Chondrocyte (in vitro differentiated cells): ENCODE measurements at places on chromosomes 12 and 14. TPM values are rescaled to one million over a fixed set of nuclear protein-coding genes. Genes with fewer than 3 reads are reported as not detected.

The TAS2R20 gene
- 0.49 to 2.6 TPM (median 0.82 TPM) in 3 replicates for total RNA-seq

The TMEM120B gene
- total RNA-seq: 15.3 to 16.6 TPM (median 15.6 TPM) in 3 replicates

The MAPKAPK5 gene
- 30.1 to 31.9 TPM (median 31.6 TPM) in 3 replicates for total RNA-seq

The PDE6H gene
- not detected in 3 replicates for total RNA-seq

The TSPAN19 gene
- total RNA-seq: not detected in 3 replicates

The RNF34 gene
- total RNA-seq: 29.9 to 31.3 TPM (median 31.2 TPM) in 3 replicates

The MYO1H gene
- not detected in 3 replicates for total RNA-seq

GRCh38 chr12:51862947-51863346, 14.4 kb upstream of the FIGNL2 start:
- no peak for DNase-seq
- peaks cover 3% of the 10 kb centered on the region for H3K27me3 ChIP-seq
- H3K36me3 ChIP-seq: no peaks in the 10 kb centered on the region
- H3K4me3 ChIP-seq: no peak overlapping the region

- H3K4me3 ChIP-seq: no peak overlapping the region
- H3K27ac ChIP-seq: no peak overlapping the region
- DNase-seq: no peak
- no peaks in the 10 kb centered on the region for H3K27me3 ChIP-seq
- no peaks in the 10 kb centered on the region for H3K4me1 ChIP-seq
- no peaks in the 10 kb centered on the region for H3K36me3 ChIP-seq
Observed at GRCh38 chr12:128707488-128707887, 116.3 kb downstream of the SLC15A4 start.

GRCh38 chr12:127785986-127786590, 480.9 kb upstream of the TMEM132C start:
- DNase-seq: no peak
- H3K36me3 ChIP-seq: no peaks in the 10 kb centered on the region
- H3K4me3 ChIP-seq: peak overlapping the region; percentile 35
- peak overlapping the region; percentile 86 for H3K27ac ChIP-seq
- H3K4me1 ChIP-seq: peaks cover 29% of the 10 kb centered on the region
- H3K27me3 ChIP-seq: no peaks in the 10 kb centered on the region

DNA sequence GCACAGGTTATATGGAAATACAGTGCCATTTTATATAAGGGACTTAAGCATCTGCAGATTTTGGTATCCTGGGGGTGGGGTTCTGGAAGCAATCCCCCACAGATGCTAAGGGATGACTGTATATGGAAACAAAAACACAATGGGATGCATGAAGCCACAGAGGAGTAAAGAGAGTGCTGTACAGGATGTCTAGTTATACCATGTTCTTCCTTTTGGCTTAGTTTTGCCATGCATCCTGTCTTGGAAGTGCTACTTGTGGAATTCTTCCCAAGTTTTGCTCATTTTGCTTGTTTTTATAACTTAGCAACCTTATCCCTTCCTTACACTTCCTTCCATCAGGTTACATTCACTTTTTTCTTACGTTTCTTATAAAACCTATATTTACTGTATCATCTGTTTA, 55.6 kb downstream of the TRMT5 start:
- H3K27ac ChIP-seq: no peak overlapping the region
- peaks cover 21% of the 10 kb centered on the region for H3K4me1 ChIP-seq
- H3K36me3 ChIP-seq: no peaks in the 10 kb centered on the region
- H3K4me3 ChIP-seq: no peak overlapping the region
- H3K27me3 ChIP-seq: no peaks in the 10 kb centered on the region

DNA sequence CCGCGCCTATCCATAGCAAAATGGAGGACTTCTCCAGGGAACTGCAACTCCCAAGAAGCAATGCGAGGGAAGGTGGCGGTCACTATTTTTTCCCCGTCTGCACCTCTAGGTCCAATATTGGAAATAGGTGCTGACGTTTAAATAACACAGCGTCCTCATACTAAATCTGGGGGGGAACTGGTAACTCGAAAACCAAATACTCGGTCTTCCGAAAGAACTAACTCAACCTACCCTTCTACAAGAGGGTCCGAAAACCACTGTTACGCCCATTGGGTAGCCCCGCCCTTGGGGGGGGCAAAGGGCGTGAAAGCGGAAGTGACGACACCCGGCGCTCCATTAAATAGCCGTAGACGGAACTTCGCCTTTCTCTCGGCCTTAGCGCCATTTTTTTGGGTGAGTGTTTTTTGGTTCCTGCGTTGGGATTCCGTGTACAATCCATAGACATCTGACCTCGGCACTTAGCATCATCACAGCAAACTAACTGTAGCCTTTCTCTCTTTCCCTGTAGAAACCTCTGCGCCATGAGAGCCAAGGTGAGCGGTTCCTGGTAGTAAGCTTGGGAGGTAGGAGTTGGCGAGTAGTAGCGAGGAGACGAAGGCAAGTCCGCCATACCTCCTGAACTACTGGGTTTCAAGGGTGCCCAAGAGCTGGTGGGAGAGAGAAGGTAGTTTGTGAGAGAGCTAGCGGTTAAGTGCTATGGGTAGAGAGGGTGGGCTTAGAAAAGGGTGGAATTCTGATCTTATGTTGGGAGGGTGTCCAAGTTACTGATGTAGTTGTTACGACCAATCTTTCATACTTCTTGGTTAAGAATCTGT, at the start of gene RPL41:
Gene RPL41, plus strand, starts transcription at position 367 of the 815 bp plus-strand sequence.
- no peaks in the 10 kb centered on the region for H3K27me3 ChIP-seq
- no peak for DNase-seq
- H3K36me3 ChIP-seq: peaks cover 22% of the 10 kb centered on the region
- peak within 1 kb of the TSS; percentile 89 for H3K4me3 ChIP-seq

DNA sequence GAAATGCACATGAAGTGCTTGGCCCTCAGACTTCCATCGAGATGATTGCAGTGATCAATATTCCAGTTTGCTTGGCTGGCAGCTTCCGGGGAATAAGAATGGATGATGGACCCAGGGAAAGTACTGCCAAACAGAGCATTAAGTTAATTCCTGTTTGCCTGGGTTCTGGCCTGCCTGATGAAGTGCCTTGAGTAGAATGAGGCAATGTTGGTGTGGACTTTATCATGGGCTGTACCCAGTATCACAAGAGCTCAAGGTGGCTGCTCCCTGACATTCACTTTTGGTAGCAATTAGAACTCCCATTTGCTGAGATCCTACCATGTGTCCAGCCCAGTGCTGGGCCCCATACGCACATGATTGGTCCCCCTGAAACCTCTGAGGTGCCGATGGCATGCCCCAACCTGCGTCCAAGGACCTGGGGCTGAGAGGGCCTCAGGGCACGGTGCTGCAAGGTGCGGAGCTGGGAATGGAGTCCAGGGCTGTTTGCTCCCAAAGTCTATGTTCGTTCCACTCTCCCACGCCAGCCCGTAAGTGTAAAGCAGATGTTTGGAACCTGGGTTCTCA, 80.7 kb downstream of the SLC25A47 start:
- peaks cover 62% of the 10 kb centered on the region for H3K4me1 ChIP-seq
- no peak overlapping the region for H3K4me3 ChIP-seq

- no peaks in the 10 kb centered on the region for H3K36me3 ChIP-seq
- H3K27ac ChIP-seq: no peak overlapping the region
- peaks cover 5% of the 10 kb centered on the region for H3K4me1 ChIP-seq
Observed at GRCh38 chr14:67973436-67973835, 153.9 kb downstream of the RAD51B start.

DNA sequence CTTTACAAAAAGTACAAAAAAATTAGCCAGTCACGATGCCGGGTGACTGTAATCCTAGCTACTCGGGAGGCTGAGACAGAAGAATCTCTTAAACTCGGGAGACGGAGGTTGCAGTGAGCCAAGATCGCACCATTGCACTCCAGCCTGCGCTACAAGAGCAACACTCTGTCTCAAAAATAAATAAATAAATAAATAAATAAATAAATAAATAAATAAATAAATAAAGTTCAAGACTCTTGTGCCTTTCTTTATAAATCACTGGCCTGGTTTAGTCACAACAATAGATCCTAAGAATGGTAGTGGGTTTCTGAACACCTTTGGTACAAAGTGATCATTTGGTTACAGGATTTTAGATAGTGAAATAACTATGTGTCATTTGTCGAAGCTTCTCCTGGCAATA, 46.1 kb downstream of the ARL1 start:
- H3K4me1 ChIP-seq: peaks cover 4% of the 10 kb centered on the region
- peaks cover 24% of the 10 kb centered on the region for H3K36me3 ChIP-seq

DNA sequence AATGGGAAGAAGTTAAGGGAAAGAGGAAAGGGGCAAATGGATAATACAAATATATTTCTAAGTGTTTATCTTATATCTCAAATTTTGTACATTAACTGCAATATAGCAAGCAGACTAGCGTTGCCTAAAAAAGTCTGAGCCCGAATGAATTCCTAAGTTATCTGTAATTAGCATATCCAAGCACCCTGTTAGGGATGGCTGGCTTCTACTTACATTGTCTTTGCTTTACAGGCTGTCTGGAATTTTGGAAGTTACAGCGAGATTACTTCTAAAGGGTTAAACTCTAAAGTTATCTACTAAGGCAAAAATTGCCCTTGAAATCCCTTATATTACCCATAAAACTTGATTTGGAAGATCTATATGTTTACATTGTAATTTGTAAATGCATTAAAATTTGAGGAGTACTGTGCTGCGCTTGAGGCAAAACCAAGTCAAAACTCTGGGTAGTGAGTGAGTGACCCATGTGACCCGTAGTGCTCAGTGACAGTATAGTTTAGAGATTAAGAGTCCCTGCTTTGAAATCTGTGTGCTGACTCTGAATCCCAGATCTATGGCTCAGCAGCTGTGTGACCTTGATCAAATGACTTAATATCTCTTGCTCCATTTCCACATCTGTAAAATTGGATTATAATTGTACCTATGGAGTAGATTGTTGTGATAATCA, 17.3 kb upstream of the LIN7A start:
- no peak overlapping the region for H3K27ac ChIP-seq
- peaks cover 4% of the 10 kb centered on the region for H3K4me1 ChIP-seq
- DNase-seq: no peak

- no peak overlapping the region for H3K4me3 ChIP-seq
- H3K36me3 ChIP-seq: peaks cover 15% of the 10 kb centered on the region
- H3K27ac ChIP-seq: peak overlapping the region; percentile 82
Observed at GRCh38 chr12:62767946-62768345, 167.0 kb downstream of the PPM1H start.

DNA sequence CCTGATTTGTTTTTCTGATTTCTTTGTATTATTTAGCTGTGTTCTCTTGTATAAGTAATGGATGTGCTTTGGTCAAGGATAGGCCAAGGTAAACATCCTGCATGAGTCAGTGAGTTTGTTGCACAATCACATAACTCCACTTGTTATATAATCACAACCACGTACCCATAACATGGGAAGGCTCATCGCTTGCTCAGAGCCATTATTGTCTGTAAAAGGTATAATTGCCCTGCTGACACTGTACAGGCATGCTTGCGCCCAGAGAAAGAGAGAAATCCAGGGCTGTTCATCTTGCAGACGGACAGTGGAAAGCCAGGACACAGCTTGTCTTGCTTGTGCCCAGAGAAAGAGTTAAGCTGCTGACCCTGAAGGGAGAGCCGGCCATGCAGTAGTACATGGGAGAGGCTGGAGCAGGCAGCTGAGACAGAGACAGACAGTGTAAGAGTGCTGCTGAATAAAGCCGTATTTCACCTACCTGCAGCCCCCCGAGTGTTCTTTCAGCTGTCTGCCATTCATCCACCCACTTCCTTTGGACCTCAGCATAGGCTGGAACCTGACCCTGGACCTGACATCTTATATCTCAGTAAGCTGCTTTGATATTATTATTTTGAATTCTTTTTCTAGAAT, 174.7 kb upstream of the DAAM1 start:
- no peak for DNase-seq
- H3K36me3 ChIP-seq: peaks cover 11% of the 10 kb centered on the region
- H3K27me3 ChIP-seq: no peaks in the 10 kb centered on the region

DNA sequence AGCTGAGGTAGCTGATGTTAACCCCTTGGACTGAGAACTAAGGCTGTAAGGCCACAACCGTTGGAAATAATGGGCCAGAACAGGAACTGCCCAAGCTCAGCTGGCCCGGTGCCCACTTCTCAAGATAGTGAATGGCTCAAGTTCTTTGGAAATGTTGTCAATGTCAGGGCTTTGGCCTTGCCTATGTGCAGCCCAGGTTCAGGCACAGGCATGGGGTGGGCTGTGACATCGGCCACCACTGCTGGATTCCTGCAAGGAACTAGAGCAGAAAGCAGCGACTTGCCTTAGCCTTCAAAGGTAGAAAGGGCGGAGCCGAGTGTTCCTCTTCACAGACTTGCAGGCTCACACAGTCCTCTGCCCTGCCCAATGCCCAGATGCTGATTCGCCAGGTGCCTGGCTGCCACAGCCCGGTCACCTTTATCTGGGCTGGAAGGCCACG, 291.2 kb downstream of the ZFP36L1 start:
- H3K27ac ChIP-seq: no peak overlapping the region
- no peak for DNase-seq
- H3K4me1 ChIP-seq: peaks cover 20% of the 10 kb centered on the region
- no peaks in the 10 kb centered on the region for H3K27me3 ChIP-seq

DNA sequence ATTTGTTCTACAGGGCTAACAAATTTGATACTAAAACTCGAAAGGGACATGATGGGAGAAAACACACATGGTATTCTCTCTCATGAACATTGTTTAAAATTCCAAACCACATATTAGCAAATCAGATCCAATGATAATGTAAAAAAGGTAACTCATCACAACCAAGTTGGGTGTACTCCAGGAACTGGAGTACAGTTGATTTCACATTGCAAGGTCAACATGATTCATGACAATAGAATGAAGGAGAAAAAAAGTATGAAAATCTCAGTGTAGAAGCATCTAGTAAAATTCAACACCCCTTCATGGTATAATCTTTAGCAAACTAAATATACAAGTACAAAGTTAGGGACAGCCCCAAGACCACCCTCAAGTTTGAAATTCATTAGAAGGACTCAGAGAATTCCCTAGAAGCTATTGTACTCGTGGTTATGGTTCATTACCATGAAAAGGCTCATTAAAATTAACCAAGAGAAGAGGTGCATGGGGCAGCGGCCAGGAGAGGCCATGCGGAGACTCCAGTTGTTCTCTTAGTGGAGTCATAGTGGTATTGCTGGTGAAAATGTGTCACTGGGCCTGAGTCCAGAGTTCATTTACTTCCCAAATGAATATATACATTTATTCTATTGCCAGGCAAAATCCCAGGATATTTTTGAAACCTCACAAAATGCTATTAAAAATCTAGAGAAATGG, 3.1 kb upstream of the CDCA4 start:
- peak overlapping the region; percentile 98 for H3K27ac ChIP-seq
- H3K4me1 ChIP-seq: peaks cover 78% of the 10 kb centered on the region
- H3K36me3 ChIP-seq: no peaks in the 10 kb centered on the region
- DNase-seq: no peak
- no peak overlapping the region for H3K4me3 ChIP-seq

DNA sequence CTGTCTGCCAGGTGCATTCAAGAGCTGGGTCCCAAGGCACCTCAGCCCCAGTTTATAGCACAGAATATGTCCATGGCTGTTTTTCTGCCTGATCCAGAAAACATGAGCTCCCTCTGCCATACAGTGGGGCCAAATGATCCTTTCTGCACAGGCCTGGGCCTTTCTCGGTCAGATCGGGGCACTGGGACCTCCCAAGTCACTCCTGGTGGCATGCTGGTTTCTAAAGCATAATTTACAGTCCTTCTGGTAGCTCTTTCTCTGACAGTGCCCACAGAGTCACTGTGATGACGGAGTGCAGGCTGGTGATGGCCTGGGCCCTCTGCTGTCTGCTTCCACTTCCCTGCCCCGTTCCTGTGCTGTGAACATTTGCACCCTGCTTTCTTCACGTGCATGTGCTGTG, 99.2 kb downstream of the ADGRD1 start:
- no peak for DNase-seq
- H3K27ac ChIP-seq: no peak overlapping the region
- peaks cover 19% of the 10 kb centered on the region for H3K27me3 ChIP-seq
- no peaks in the 10 kb centered on the region for H3K4me1 ChIP-seq
- H3K36me3 ChIP-seq: no peaks in the 10 kb centered on the region
